ENCODE measurements at places on chromosomes 16 and 17.

- DNase-seq, result no peak
Measured at GRCh38 chr16:4364196-4365013, 7.2 kb upstream of the VASN start.

DNA sequence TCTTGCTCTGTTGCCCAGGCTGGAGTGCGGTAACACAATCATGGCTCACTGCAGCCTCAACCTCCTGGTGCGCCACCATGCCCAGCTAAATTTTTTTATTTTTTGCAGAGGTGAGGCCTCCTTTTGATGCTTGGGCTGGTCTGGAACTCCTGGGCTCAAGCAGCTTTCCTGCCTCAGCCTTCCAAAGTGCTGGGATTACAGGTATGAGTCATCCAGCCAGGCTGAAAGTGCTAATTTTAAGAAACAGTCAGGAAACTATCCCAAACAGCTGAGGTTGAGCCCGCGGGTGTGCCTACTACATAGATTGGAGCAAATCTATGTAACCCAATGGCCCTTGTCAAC is 738 bp upstream of the XPO6 start:
- no peak for DNase-seq

DNA sequence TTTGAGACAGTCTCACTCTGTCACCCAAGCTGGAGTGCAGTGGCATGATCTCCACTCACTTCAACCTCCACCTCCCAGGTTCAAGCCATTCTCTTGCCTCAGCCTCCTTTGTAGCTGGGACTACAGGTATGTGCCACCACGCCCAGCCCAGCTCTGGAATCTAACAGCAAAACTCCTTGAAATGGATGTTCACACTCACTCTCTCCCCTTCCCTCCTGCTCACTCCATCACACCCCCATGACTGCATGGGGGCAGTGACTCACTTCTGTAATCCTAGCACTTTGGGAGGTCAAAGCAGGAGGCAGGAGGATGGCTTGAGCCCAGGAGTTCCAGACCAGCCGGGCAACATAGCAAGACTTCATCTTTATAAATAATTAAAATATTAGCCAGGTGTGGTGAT is 11.1 kb upstream of the TFAP4 start:
- DNase-seq, result no peak

DNA sequence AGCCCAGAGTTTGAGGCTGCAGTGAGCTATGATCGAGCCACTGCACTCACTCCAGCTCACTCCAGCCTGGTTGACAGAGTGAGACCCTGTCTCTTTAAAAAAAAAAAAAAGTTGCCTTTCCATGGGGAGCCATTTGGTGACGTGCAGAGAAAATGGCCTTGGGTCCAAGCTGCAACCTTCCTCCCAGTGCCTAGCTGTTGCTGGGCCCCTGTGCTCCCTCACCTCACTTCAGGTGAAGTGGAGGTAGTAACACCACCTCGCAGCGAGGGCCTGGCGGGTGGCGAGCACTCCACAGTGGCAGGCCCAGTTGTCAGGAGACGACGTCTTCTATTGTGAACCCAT is 17.4 kb downstream of the SYT17 start:
- DNase-seq, result no peak

GRCh38 chr17:66228887-66229782 is at the start of gene APOH:
Gene APOH (minus strand): TSS chr17:66229415. CDS start chr17:66229379, 36 bp downstream.
- DNase-seq, result no peak
